ENCODE measurements at places on chromosomes 12 and 14.

- no peak for DNase-seq
- H3K4me1 ChIP-seq, result peaks cover 8% of the 10 kb centered on the region
- H3K36me3 ChIP-seq, result no peaks in the 10 kb centered on the region
These were observed at the start of gene CEP170B for GRCh38 chr14:104865081-104865630. CEP170B (plus strand) TSS chr14:104865268; CDS start chr14:104868451, 3,183 bp downstream.

- no peaks in the 10 kb centered on the region for H3K27me3 ChIP-seq
- peak overlapping the region; percentile 65 for H3K27ac ChIP-seq
- no peak overlapping the region for H3K4me3 ChIP-seq
- H3K4me1 ChIP-seq, result no peaks in the 10 kb centered on the region
These were observed 148.9 kb downstream of the CHST11 start for GRCh38 chr12:104605685-104606084.

GRCh38 chr12:27331927-27332324 is 710 bp upstream of the BMAL2 start:
- H3K27me3 ChIP-seq, result no peaks in the 10 kb centered on the region
- DNase-seq, result no peak
- H3K27ac ChIP-seq, result peak overlapping the region; percentile 19
- H3K4me3 ChIP-seq, result peak overlapping the region; percentile 77
- peaks cover 40% of the 10 kb centered on the region for H3K4me1 ChIP-seq

GRCh38 chr12:123576611-123577010 is 7.7 kb upstream of the TMED2 start:
- no peaks in the 10 kb centered on the region for H3K4me1 ChIP-seq
- no peak for DNase-seq
- H3K36me3 ChIP-seq, result peaks cover 8% of the 10 kb centered on the region

DNA sequence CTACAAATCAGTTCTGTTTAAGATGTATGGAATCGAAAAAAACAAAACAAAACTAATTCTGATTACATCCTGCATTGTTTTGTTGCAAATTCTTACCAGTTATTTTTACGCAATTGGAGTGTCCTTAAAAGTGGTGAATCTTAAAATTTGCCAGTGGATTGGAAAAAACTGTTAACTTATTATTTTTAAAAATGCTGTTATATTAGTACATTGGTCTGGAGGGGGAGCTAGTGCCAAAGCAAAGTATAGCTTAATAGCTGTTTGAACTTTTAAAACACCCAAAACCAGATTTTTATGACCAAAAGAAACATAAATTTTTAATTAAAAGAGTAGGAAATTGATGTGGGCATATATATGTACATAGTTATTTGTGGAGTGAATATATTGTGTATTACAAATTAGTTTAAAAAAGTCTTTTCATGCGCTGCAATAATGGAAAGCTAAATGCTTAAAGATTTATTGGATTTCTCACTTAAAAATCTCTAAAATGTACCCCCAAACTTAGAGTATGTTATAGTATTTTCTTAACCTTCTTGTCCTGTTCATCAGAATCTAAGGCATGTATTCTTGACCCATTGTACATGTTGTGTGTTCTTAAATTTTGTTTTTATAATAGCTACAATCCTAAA is 2.5 kb downstream of the FUT8 start:
- H3K4me1 ChIP-seq, result no peaks in the 10 kb centered on the region
- H3K27ac ChIP-seq, result no peak overlapping the region
- no peak overlapping the region for H3K4me3 ChIP-seq
- no peaks in the 10 kb centered on the region for H3K36me3 ChIP-seq
- DNase-seq, result no peak
- H3K27me3 ChIP-seq, result no peaks in the 10 kb centered on the region

- no peaks in the 10 kb centered on the region for H3K36me3 ChIP-seq
- no peak overlapping the region for H3K27ac ChIP-seq
- no peak overlapping the region for H3K4me3 ChIP-seq
- no peaks in the 10 kb centered on the region for H3K27me3 ChIP-seq
These were observed 535.7 kb upstream of the FBXO33 start for GRCh38 chr14:39967885-39968284.

DNA sequence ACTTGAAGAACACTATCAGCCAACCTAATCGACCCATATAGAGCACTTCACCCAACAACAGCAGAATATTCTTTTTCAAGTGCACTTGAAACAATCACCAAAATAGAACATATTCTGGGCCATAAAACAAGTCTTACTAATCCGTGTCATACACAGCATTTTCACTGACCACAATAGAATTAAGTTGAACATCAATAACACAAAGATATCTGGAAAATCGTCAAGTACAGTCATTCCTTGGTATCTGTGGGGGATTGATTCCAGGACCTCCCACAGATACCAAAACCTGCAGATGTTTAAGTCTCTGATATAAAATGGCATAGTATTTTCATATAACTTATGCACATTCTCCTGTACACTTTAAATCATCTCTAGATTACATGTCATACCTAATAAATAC is 295.7 kb downstream of the BCL11B start:
- H3K36me3 ChIP-seq, result no peaks in the 10 kb centered on the region
- H3K27ac ChIP-seq, result no peak overlapping the region
- no peak for DNase-seq
- H3K4me3 ChIP-seq, result no peak overlapping the region
- no peaks in the 10 kb centered on the region for H3K27me3 ChIP-seq

DNA sequence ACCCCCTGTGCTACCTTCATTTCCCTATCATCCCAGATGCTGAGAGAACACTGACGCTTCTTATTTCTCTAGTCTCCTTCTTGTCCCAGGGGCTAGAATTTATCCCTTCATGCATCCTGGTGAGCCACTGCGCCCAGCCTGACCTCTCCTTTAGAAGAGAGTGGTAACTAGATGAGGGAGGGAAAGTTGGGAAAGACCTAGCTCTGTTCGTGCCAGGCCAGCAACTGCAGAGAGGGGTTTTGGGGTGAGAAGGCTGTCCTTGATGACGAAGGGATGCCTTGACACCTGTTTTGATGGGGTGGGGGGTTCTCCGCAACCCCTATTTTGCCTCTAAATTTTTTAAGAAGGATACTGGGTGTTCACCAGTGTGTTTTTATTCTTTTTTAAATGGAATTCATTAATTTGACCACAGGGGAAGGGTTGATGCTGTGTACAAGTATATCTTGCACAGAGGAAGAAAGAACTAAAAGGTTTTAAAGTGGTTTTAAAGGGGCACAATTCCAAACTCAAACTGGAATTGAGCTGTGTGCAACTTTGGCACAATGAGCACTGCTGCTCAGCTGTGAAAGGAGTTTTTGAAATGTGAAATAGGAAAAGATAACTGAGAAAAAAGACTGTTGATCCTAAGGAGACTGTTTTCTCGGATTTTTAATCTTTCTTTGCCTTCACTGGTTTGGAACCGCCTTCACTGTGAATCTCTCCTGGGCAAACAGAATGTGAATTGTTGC is 7.0 kb upstream of the MMP19 start:
- no peaks in the 10 kb centered on the region for H3K36me3 ChIP-seq
- peak overlapping the region; percentile 89 for H3K27ac ChIP-seq
- no peak overlapping the region for H3K4me3 ChIP-seq
